OCI-M1 (cell line): ENCODE measurements at places on chromosomes 4 and X.

DNA sequence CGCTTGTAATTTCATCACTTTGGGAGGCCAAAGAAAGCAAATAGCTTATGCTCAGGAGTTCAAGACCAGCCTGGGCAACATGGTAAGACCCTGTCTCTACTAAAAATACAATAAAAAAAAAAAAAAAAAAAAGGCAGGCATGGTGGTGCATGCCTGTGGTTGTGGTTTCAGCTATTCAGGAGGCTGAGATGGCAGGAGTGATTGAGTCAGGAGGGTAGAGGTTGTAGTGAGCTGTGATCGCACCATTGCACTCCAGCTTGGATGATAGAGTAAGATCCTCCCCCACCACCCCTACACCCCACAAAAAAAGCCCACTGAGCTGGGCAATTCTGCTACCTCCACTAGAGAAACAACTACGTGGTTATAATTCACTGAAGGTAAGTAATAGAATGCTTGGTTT is 118.8 kb upstream of the PCDH18 start:
- DNase-seq, result no peak

DNA sequence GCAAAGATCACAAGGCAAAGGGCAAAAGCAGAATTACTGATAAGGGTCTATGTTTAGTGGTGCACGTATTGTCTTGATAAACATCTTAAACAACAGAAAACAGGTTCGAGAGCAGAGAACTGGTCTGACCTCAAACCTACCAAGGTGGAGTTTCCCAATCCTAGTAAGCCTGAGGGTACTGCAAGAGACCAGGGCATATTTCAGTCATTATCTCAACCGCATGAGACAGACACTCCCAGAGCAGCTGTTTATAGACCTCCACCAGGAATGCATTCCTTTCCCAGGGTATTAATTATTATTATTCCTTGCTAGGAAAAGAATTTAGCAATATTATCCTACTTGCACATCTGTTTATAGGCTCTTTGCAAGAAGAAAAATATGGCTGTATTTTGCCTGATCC is 51.5 kb downstream of the NPNT start:
- DNase-seq, result no peak

DNA sequence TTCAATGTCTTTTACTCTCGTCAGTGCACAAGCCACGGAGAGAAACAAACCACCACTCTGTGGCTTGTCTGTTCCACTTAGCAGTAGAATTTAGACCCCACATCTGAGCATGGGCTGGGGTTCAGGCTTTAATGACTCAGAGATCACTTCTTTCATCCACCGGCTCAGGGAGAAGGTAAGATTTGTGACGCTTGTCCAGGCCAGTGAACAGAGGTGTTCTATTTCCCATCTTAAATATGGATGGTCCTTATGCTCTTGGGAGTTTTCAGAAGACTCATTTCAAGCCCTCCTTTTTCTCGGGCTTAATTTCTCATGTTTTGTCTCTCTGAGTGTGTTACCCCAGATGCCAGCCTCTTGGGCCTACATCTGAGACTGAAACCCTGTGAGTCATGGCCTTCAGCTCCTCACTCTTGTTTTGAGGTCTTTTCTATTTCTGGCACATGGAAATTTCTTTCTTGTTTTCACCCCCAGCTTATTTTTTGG is 127.4 kb upstream of the SFRP2 start:
- DNase-seq, result no peak

GRCh38 chr4:32145987-32146386 is 1425.8 kb downstream of the PCDH7 start:
- no peak for DNase-seq

- peak; percentile 60 for DNase-seq
Observed at GRCh38 chr4:3041192-3042142, 32.9 kb downstream of the HTT-AS start.

DNA sequence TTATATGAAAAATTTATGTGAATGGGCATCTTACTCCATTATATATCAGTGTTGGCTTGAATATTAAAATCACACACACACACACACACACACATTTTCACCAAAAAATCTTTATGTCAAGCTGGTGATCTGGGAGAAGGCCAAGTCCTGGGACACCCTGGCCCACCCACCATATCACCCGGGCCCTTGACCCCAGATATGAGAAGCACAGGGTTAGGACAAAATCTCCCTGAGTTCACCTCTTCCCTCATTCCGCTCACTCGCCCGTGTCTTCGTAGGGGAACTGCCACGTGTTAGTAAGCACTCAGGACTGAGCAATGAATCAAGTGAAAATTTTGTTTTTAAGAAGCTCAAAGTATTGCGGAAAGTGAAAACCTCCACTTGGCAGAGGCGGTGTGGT is 103.8 kb upstream of the PSAPL1 start:
- DNase-seq, result no peak

DNA sequence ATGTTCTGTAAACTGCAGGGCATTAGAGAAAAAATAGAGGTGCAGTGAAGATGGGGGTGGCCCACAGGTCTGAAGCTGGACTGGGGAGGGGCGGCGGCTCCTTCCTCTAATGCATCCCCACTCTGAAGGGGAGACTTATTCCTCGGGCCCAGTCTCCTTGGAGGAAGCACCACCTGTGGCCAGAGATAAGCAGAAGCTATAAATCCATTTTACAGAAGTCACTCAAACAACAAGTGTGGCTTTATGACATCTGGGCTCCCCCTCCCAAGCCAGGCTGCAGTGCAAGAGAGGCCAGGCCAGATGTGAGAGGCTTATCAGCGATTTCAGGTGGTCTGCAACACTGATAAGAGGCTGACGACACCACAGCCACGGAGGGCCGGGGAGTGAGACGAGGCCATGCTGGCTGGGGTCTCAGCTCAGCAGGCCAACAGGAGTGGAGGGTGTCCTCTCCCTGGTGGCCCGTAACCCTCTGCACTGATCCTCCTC is 15.8 kb downstream of the CYTL1 start:
- DNase-seq, result peak; percentile 90

GRCh38 chr4:41542526-41543275 is 4.7 kb downstream of the LIMCH1 start:
- DNase-seq, result no peak

GRCh38 chr4:113682730-113683537 is 78.6 kb downstream of the CAMK2D start:
- DNase-seq, result no peak

DNA sequence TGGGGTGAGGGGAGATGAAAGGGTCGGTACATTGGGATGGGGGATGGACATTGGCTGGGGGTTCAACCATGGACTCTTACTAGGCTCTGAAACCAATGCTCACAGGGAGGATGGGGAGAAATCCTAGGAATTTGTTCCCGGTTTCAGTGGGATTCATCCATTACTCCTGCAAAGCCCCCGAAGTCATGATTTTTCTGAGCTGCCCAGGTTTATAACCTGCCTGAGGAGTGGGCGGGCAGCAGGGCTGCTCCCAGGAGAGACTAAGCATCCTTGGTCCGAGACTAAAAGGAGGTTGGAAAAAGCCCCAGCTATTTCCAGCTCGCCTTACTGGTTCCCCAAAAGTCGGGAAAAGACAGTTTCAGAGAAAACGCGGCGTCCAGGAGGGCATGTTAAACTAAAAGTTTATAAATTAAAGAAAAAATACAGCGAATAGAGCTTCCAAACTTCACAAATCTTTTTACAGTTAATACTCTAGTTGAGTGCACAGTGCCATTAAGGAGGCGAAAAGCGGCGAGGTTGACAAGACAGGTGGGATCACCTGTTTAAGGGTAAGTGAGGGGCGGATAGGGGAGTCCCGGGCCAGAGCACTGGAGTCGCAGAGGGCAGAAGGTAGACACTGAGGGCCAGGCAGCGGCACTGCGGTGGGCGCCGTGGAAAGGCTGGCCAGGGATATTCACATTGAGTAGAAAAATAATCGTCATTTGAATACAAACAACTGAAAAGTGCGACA is 3.7 kb downstream of the NKX3-2 start:
- DNase-seq, result no peak

DNA sequence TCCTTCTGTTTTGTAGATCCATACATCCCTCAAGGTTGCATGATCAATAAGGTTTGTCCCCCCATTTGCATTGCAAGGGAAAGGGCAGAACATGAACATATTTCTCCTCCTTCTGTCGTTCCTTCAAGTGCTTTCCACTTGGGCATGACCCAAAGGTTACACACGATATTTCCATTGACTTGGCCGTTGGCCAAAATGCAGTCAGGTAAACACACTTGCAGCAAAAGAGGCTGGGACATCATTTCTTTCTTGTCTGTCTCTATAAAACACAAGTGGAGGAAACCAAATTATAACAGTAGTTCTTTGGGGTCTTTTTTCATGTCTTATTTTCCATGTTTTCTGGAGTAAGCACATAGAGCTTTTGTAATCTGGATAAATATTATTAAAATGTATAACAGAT is 156.1 kb downstream of the FRAS1 start:
- no peak for DNase-seq

DNA sequence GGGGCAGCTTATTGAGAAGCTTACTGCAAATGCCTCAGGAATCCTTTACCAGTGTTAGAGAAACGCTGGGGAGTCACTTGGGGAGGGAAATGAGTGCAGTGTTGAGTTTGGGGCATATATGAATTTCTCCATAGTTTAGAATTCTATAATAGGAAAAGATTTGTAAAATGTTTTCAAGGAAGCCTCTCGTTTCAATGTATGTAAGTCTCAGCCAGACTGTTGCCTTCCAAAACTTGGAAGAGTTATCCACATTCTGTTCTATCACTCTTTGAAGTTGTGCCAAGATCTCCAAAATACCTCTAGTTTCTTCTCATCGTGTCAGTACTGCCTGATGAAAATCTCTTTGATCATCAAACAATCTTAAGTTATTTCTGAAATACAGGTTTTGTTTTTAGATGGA is 565 bp upstream of the LRCH2 start:
- DNase-seq, result no peak

DNA sequence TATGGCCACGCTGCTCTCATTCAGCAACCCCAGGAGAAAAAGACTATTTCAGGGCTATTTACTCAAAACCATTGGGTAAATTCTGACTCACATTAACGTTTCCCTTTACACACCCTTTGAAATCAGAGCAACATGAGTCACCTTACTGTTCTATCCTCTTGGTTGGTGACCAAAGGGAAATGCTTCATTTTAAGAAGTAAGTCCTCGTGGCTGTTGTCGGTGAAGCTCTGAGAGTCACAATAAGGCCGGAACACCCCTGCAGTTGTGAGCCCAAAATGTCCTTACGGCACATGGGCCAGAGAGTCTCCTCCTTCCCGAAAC is 56.3 kb upstream of the SPRY1 start:
- no peak for DNase-seq

GRCh38 chrX:18654875-18655836 is 16.8 kb downstream of the RS1 start:
- no peak for DNase-seq

GRCh38 chr4:69640289-69640688 is 847 bp upstream of the UGT2A2 start:
- DNase-seq, result peak; percentile 24

DNA sequence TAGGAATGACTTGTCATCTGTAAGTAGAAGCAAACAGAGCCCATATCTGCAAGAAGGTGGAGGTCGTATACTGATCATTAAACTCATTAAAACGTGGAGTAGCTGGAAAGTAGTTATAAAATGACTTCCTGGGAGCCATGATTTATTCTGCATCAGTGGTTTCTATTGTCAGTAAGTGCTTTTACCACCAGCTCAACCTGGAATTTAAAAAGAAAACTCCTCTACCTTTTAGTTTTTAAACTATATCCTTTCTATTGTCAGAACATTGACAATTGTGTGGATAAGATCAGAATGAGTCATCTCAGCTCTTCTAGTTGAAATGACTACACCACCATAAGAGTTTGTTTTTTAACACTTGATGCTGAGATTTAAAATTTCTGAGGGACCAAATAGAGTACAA is 651.2 kb upstream of the GALNT7 start:
- no peak for DNase-seq

GRCh38 chrX:118498755-118499154 is 3.1 kb downstream of the DOCK11 start:
- no peak for DNase-seq

DNA sequence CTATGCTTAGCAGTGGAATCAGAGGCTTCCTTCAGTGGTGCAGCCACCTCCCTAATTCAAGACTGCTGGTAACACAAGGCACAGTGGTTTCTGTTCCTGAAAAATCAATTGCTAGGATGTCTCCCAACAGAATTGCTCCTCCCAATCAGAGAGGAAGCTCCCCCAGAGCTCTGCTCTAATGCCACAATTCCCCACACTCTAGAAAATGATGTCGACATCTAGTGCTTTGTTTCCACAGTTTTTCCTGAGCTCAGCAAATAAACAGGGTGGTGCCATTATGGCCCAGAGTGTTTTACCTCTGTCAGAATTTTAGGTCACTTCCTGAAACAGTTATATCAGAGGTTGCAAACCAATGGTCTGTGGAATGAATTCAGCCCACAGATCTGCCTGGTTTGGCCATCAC is 24.7 kb downstream of the TAB3 start:
- no peak for DNase-seq

DNA sequence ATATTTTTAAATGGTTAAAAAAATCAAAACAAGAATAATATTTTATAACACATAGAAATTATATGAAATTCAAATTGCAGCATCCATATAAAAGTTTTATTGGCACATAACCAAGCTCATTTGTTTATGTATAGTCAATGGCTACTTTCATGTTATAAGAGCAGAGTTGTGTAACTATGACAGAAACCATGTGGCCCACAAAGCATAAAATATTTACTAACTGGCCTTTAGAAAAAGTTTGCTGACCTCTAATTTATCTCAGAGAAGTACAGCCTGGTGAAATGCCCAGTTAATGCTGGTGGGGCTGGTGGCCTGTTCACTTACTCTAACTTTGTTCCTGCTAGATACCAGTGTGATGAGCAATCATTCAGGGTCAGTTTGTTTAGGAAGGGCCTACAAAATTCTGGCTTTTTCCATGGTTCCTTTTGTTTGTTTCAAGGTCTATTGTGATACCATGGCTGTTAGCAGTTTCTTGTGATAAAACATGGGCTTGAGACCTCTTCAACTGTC is 104.6 kb downstream of the PPP1R2C start:
- DNase-seq, result no peak

GRCh38 chr4:48127231-48127630 is 6.8 kb downstream of the TXK start:
- DNase-seq, result no peak

- peak; percentile 78 for DNase-seq
Observed at GRCh38 chrX:41561045-41561444, 113.9 kb downstream of the NYX start.

GRCh38 chrX:154308108-154308946 is 12.7 kb downstream of the TKTL1 start:
- peak; percentile 80 for DNase-seq

DNA sequence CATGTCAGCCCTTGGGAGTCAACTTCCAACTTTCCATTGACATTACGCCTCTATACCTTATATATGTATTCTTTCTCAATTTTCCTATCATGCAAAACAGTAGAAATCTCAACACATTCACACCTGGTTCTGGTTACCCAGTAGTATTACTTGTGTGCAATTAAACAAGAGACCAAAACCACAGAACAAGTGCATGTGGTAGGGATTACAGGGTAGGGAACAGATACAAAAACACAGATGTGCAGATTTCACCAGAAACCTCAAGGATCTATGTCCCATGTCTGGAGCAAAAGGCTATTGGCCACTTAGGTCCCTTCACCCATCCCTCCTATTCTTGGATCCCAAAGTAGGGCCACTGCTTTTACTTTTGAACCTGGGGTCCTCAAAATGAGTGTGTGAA is 143.6 kb upstream of the ZCCHC13 start:
- DNase-seq, result no peak
